ENCODE measurements at places on chromosomes 2 and 18.

- no peak for DNase-seq
- no peak overlapping the region for H3K27ac ChIP-seq
- no peaks in the 10 kb centered on the region for H3K27me3 ChIP-seq
- H3K4me3 ChIP-seq: no peak overlapping the region
- no peaks in the 10 kb centered on the region for H3K36me3 ChIP-seq
Observed at GRCh38 chr2:18272148-18272494, 288.3 kb downstream of the RDH14 start.

- no peak overlapping the region for H3K27ac ChIP-seq
- H3K36me3 ChIP-seq: no peaks in the 10 kb centered on the region
- no peaks in the 10 kb centered on the region for H3K27me3 ChIP-seq
- H3K4me3 ChIP-seq: no peak overlapping the region
- no peak for DNase-seq
Observed at GRCh38 chr2:181812106-181812743, 79.3 kb upstream of the ITPRID2 start.

DNA sequence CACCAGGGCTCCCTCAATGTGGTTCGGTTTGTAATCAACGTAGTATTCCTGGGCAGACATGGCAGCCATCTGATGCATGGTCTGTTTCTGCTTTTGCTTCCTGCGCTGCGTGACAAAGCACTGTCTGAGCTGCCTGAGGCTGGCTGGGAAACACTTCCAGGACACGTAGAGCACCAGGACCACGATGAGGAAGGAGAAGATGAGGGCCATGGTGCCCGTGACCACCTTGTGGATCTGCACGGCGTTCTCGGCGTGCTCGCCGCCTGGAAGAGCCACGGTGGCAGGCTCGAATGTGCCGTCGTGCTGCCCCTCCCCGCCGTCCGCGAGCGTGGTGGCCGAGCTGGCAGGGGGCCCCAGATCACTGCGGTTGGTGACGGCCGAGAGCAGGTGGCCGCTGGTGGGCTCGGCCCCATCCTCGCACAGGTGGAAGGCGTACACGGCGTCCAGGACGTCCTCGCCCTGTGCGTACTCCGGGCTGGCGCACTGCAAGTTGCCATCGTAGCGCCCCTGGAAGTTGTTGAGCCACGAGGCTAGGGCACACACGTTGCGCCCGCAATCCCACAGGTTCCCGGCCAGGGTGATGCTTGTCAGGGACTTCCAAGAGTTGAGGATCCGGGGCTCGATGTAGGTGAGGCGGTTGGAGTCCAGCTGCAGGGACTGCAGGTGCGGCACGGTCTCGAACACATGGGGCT is 2.1 kb downstream of the LRRTM1 start:
- no peaks in the 10 kb centered on the region for H3K4me1 ChIP-seq
- H3K36me3 ChIP-seq: no peaks in the 10 kb centered on the region
- DNase-seq: no peak
- no peak overlapping the region for H3K27ac ChIP-seq

GRCh38 chr2:112642966-112643365 is 2.8 kb upstream of the SLC20A1 start:
- H3K36me3 ChIP-seq: no peaks in the 10 kb centered on the region
- H3K4me1 ChIP-seq: peaks cover 13% of the 10 kb centered on the region

GRCh38 chr2:6449343-6449742 is 416.4 kb downstream of the CMPK2 start:
- H3K27ac ChIP-seq: no peak overlapping the region
- no peak for DNase-seq
- no peak overlapping the region for H3K4me3 ChIP-seq

GRCh38 chr2:128832946-128833663 is 514.4 kb upstream of the HS6ST1 start:
- peaks cover 9% of the 10 kb centered on the region for H3K27me3 ChIP-seq
- no peak overlapping the region for H3K27ac ChIP-seq
- H3K4me1 ChIP-seq: no peaks in the 10 kb centered on the region
- no peak for DNase-seq
- H3K4me3 ChIP-seq: no peak overlapping the region

DNA sequence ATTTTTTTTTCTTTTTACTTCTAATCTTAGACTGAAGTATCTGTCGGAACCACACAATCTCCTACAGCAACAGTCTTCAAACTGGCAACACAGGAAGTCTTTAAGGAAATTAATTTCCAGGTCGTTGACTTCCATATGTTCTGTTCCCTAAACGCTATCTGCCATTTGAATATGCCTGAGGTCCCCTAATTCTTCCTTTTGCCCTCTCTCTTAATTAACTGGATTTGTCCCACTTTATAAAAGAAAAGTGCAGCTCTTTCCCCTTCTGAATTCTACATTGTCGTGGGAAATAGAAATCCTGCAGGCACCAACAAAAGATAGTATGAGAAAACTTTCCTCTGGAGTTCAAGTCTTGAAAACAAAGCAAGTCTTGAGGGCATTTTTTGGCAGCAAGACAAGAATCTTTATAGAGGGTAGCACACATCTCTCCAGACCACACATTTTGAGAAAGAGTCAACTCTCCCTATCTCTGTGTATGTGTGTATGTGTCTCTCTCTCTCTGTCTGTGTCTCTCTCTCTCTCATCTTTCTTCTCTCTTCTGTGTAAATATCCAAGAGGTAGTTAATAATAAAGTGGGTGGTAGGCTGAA is 879.8 kb downstream of the SOCS6 start:
- no peaks in the 10 kb centered on the region for H3K4me1 ChIP-seq
- no peaks in the 10 kb centered on the region for H3K27me3 ChIP-seq
- DNase-seq: no peak
- H3K4me3 ChIP-seq: no peak overlapping the region
- no peaks in the 10 kb centered on the region for H3K36me3 ChIP-seq

- no peak overlapping the region for H3K27ac ChIP-seq
- no peaks in the 10 kb centered on the region for H3K27me3 ChIP-seq
- H3K4me3 ChIP-seq: no peak overlapping the region
- DNase-seq: no peak
- no peaks in the 10 kb centered on the region for H3K36me3 ChIP-seq
Observed at GRCh38 chr2:151388011-151388410, 21.7 kb upstream of the RIF1 start.

All from esophagus squamous epithelium (tissue), 5 donors.